ENCODE measurements at places on chromosomes 4 and X.
A peak's percentile ranks its signal among the peaks of the same experiment; 100 is the strongest.

DNA sequence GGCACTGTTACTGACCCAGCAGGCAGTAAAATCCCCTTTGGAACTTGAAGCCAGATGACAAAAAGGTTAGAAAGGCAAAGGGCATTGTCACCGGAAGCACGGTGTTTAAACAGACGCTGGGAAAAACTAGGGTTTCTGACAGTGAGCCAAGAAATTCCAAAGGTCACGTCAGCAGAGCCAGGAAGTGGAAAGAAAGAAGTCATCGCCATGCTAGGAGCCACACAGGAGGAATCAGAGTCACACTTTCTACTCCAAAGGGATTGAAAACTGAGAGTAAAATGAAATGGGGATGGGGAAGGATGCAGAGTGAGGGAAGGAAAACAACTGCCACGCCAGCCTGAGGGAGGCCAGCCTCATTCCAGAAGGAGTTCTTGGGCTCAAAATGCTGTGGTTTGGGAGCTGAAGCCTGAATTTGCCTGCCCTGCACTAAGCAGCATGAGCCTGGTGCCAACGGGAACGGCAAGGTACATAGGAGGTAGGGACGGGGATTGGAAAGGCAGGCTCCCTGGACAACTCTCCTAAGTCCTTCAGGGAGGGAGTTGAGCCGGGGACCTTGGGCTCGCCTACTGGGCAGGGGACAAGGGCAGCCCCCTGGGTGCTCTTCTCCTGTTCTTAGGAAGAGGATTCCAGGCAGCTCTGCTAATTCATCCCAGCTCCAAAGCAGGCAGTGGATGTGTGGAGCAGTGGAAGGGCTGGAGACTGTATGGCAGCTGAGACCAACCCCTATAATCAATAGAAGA is 66.8 kb downstream of the SOWAHB start:
- no peak for DNase-seq

- no peak for DNase-seq
These were observed 109.0 kb upstream of the RAPGEF2 start for GRCh38 chr4:158993891-158994290.

DNA sequence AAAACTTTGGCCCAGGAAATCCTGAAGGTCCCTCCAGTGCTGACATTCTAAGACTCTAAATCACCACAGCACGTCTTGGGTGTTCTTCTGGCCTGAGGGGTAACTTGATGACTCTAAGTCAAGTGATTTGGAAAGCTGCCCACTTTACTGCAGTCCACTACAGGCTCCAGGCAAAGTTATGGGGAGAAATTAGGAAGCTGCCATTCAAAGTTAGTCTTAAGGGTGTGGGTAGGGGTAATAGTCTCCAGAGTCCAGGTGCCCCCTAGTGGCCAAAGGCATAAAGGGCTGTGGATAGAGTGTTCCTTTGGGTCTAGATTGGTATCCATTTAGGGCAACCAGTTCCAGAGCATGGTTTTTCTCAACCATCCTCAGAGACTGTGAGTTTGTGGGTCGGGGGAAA is 38.7 kb upstream of the SLC16A2 start:
- DNase-seq = peak; percentile 7

DNA sequence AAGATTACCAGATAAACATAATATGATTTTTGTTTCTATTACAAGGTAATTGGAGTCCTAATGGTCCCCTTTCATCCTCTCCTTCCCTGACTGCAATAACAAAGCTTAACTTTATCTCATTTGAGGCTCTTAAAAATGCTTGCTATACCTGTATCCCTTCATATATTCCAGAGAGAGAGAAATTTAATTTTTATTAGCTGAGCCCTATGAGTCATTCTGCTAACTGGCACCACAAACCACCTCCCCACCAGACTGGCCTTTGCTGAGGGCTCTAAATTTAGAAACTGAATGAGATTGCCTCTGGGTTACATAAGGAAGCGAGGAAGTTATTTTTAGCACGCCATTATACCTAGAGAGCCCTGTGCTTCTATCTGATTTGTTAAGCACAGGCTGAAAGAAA is 27.4 kb downstream of the CBLL2 start:
- no peak for DNase-seq

GRCh38 chrX:133543654-133544053 is 128.4 kb upstream of the GPC4 start:
- DNase-seq = no peak

GRCh38 chr4:77172336-77172735 is 15.3 kb downstream of the CCNG2 start:
- DNase-seq = no peak

DNA sequence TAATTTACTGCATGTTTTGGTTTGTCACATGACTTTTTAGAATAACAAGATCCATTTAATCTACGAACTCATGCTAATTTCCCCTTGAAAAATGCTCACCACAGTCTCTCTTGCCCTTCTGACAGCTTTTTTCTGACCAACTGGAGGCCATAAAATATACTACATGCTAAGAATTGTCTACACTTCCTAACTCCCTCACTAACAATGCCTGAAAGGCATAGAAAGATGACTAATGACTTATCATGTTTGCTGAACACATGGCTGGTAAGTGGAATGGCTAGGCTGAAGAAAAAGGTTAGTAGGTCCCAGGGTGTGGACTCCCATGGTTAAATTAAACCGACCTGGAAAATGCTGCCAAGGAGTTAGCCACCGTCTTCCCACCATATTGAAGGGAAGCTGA is 309.9 kb downstream of the SPOCK3 start:
- DNase-seq = no peak

DNA sequence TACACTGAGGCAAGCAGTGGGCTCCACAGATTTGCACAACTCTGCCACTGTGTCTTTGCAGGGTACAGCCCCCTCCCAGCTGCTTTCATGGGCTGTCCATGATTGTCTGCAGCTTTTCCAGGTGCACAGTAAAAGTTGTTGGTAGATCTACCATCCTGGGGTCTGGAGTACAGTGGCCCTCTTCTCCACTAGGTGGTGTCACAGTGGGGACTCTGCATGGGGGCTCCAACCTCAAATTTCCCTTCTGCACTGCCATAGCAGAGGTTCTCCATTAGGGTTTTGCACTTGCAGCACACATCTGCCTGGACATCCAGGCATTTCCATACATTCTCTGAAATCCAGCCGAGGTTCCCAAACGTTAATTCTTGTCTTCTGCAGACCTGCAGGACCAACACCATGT is 1002.3 kb downstream of the FAM133A start:
- no peak for DNase-seq

DNA sequence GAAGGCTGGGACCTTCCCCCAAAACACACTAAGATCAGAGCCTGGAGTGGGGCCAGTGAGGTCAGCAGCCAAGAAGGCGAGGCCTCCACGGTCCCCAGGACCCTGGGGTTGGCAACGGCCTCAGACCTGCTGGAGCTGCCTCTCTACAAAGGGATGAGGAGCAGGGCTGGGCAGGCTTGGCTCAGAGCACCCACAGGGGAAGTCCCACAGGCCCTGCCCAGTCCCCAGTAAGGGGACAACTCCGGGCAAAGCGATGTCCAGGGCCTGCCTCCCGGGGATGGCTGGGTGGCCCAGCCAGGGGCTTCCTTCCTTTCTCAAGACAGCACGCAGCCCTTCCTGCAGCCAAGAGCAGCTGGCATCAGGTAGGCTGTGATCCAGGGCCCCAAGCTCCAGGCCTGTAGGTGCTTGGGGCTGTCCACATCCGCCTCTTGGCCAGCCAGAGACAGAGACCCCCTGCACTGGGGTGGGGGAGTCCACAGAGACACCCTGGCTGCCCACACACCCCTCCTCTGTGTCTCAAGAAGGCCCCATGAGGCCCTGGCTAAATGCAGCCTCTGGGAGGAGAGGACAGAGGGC is 5.7 kb downstream of the MXD4 start:
- no peak for DNase-seq

GRCh38 chrX:50812995-50813842 is 775 bp downstream of the SHROOM4 start:
- no peak for DNase-seq

GRCh38 chr4:37476256-37476655 is 209.9 kb downstream of the RELL1 start:
- no peak for DNase-seq

- no peak for DNase-seq
These were observed 17.8 kb upstream of the ZNF827 start for GRCh38 chr4:145956288-145956890.

GRCh38 chr4:93780080-93780479 is 48.5 kb upstream of the ATOH1 start:
- DNase-seq = no peak

DNA sequence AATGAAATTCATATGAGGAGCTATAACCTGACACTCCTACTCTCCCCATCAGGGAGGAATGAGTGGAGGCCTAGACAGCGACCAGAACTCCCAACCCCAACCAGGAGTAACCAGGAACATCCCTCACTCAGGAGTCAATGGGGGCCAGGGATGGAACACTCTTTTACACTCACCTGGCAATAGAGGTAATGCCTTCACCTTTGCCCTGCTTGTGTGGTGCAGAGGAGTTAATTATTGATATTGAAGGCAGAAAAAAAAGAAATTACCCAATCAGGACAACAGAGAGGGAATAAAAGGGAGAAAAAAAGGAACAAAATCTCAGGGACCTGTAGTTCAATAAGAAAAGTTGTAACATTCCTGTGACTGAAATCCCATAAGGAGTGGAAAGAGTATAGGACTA is 141.5 kb downstream of the PPP4R3C start:
- no peak for DNase-seq

- DNase-seq = no peak
These were observed 59.4 kb downstream of the LCORL start for GRCh38 chr4:17962171-17962570.

DNA sequence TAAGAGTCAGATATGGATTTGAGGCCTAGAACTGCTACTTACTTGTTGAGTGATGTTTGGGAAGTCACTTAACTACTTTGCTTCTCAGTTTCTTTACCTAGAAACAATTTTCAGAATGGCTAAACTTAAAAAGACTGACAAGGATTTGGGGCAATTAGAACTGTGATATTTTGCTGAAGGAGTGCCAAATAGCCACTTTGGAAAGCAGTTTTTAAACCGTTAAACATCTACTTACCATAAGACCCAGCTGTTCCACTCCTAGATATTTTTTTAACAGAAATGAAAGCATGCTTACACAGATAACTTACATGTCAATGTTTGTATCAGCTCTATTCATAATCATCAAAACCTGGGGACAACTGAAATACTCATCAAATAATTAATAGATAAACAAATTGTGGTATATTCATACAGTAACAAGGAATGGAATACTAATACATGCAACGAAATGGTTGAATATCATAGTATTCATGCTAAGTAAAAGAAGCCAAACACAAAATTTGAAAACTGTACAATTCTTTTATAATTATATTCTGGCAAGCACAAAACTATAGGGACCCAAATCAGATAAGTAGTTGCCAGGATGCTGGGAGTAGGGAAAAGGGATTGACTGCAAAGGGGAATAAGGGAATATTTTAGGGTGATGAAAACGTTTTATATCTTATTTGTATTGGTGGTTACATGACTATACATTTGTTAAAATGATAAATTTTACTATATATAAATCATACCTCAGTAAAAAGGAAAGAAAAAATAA is 24.0 kb downstream of the RPA4 start:
- no peak for DNase-seq

- no peak for DNase-seq
These were observed 972.7 kb upstream of the AGA start for GRCh38 chr4:178414881-178415446.

DNA sequence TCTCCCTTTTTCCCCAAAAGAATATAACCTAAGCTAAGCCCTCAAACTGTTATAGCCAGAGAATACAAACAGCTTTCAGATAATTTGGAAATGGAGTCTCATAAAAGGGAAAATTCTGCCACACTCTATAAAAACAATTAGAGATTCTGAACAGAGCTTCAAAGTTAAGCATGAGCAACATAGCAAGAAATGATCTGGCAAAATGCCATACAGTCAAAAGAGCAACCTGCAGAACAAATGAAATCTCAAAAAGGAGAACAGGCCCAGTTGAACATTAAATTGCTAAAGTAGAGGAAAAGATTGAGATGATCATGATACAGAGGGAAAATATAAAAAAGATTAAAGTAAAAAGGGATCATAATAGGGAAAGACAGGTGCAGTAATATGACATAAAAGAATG is 250.5 kb downstream of the TLL1 start:
- no peak for DNase-seq

- DNase-seq = no peak
These were observed 41.8 kb downstream of the PHEX start for GRCh38 chrX:22073928-22074327.

GRCh38 chr4:87266986-87267385 is 46.6 kb upstream of the KLHL8 start:
- no peak for DNase-seq

DNA sequence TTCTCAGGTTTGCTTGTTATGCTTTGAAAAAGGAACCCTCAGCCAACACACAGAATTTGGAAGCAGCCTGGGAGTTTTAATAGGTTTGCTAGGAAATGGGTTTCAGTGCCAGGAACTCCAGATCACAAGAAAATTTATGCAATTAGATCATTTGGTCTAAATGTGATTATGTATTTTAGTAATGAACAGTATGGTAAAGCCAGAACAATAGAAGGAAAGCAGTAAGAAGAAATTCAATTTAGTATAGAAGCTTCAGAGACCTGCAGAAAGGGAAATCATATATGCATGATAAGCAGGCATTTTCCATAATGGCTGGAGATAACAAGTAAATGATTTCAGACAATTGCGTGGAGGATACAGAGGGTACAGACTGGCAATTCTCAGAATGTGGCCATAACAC is 184.7 kb downstream of the KCNIP4 start:
- no peak for DNase-seq

GRCh38 chrX:13414006-13414647 is 94.3 kb upstream of the ATXN3L start:
- no peak for DNase-seq

DNA sequence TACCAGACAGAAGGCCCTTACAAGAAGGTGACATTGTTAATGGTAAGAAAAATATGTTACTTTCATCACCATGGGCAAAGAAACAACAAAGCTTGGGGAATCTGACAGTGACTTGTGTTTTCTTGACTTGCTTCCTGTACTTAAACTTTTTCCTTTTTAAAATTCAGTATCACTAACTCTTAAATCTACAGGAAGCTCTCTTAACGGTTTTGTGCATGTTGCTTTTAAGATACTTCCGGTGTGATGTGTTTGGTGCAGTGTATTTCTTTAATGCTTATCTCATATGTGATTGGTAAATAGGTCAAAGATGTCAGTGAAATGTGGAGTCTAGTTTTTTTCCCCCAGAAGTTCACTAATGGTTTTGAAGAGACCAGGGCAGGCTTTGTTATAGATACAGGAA is 45.2 kb downstream of the ADH5 start:
- no peak for DNase-seq
